ENCODE measurements at places on chromosomes 7 and 10.

GRCh38 chr10:118239236-118239630 lies 102.9 kb downstream of the FAM204A start:
- DNase-seq = no peak

DNA sequence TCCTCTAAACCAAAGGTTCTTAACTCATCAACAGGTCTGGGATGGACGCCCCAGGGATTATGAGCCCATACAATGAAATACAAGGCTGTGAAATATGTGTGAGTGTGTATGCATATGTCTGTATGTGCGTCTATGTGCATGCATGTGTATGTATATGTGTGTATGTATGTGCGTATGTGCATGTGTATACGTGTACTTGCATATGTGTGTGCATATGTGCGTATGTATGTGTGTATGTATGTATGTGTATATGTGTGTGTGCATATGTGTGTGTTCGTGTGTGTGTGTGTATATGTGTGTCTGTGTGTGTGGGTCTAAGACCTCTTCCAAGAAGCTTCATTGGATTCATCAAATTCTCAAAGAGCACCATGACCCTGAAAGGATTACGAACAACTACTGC lies 112.3 kb downstream of the SFMBT2 start:
- no peak for DNase-seq

- DNase-seq = no peak
Measured at GRCh38 chr7:109206196-109206595, 636.5 kb downstream of the DNAJB9 start.

- no peak for DNase-seq
Measured at GRCh38 chr7:83985821-83986220, 208.8 kb downstream of the SEMA3A start.
